NCI-H187 treated with DMSO at 0.1 percent for 48 hours (cell line): ENCODE measurements at places on chromosomes 1 and 21.

DNA sequence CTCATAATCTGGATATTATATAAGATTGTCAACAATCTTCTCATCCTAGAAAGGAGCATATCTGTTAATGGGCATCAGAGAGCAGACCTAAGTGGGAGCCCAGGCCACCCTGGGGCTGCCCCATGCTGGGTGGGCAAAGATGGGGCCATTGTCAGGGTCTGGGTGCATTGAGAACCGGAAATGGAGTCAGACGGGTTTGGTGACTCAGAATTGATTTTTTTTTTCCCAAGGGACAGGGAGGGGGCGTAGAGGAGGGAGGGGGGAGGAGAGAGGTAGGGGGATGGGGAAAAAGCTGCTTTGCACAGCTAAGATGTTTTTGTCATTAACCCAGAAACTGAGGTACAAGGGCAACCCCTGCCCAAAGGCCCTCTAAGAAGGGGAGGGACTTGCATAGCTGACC, 1.3 kb downstream of the ATXN7L2 start:
- no peak for DNase-seq

DNA sequence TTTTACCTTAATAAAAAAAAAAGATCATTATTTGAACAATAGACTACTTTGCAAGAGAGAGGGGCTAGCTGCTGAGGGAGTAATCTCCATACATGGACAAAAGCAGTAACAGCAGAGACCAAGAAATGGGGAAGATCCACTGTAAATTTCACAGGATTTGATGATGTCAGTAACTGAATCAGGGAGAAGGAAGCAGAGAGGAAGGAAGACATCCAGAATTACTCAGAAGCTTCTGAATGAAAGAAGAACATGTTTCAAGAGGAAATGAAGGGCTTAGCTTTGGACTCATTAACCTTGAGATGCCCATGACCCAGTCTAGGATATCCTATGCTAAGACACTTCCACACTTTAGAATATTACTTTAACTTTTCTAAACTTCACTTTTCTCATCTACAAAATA, 60.4 kb downstream of the SLC44A5 start:
- DNase-seq: no peak

- no peak for DNase-seq
Measured at GRCh38 chr1:167689567-167689920, 32.2 kb upstream of the MPZL1 start.

DNA sequence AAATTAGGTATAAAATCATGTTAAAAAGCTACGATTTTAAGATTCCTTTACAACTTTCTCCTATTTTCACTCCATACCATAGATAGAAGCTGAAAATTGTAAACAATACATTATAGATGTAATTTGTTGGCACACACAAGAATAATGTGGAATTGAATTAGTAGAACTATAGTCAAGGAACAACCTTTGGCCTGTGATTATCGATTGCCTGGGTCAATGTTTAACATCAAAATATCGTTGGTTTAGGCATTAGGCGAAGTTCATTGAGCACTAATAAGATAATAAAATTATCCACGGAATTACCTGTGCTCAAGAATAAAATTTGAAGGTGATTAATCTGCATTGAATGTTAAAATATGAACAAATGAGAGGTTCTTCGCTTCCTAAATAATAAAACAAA, 455.1 kb upstream of the ZP4 start:
- no peak for DNase-seq

GRCh38 chr1:157095551-157095950, 4.1 kb downstream of the ETV3L start:
- DNase-seq: no peak

- DNase-seq: no peak
Measured at GRCh38 chr1:37616330-37616729, 18.4 kb downstream of the RSPO1 start.
